Activated naive CD4-positive, alpha-beta T cell treated with anti-CD3 and anti-CD28 coated beads, Interleukin-2, amount 50 U/mL, for 72 hours (primary cell): ENCODE measurements at places on chromosomes 6 and 20. TPM values are rescaled to one million over a fixed set of nuclear protein-coding genes. Genes with fewer than 3 reads are reported as not detected.

SS18L1 gene
- 52.4 TPM for total RNA-seq

TMEM151B gene
- total RNA-seq: 0.20 TPM

CCNC gene
- 35.2 TPM for total RNA-seq

AVP gene
- 0.45 TPM for total RNA-seq

DEF6 gene
- 156 TPM for total RNA-seq

ZDHHC14 gene
- total RNA-seq: 3.7 TPM

CRISP3 gene
- total RNA-seq: not detected

FGD2 gene
- 2.4 TPM for total RNA-seq

NKX2-2 gene
- not detected for total RNA-seq

APCDD1L gene
- not detected for total RNA-seq

IPCEF1 gene
- total RNA-seq: 8.8 TPM

CD24 gene
- 0.89 TPM for total RNA-seq

SNRNP48 gene
- 31.1 TPM for total RNA-seq

BRD2 gene
- total RNA-seq: 254 TPM

EYA4 gene
- not detected for total RNA-seq

GPR6 gene
- total RNA-seq: not detected

OTOR gene
- not detected for total RNA-seq

FAM135A gene
- 11.3 TPM for total RNA-seq

SLC23A2 gene
- 21.5 TPM for total RNA-seq

HLA-G gene
- total RNA-seq: 0.91 TPM

TAAR9 gene
- total RNA-seq: not detected

PCIF1 gene
- 31.8 TPM for total RNA-seq

CRIP3 gene
- 6.4 TPM for total RNA-seq

CLPSL1 gene
- total RNA-seq: not detected

WFDC10A gene
- total RNA-seq: not detected

FBXO5 gene
- 43.6 TPM for total RNA-seq

FOXQ1 gene
- not detected for total RNA-seq

SYNDIG1 gene
- total RNA-seq: not detected

LHFPL5 gene
- not detected for total RNA-seq

FERMT1 gene
- total RNA-seq: 0.23 TPM

GHRH gene
- total RNA-seq: not detected

HRH3 gene
- total RNA-seq: not detected

SLC22A2 gene
- not detected for total RNA-seq

FAM110A gene
- total RNA-seq: 25.7 TPM

IL17A gene
- total RNA-seq: 1.3 TPM
